Natural killer cell (primary cell): ENCODE measurements at places on chromosomes 5 and 9. TPM values are rescaled to one million over a fixed set of nuclear protein-coding genes. Genes with fewer than 3 reads are reported as not detected.

DNA sequence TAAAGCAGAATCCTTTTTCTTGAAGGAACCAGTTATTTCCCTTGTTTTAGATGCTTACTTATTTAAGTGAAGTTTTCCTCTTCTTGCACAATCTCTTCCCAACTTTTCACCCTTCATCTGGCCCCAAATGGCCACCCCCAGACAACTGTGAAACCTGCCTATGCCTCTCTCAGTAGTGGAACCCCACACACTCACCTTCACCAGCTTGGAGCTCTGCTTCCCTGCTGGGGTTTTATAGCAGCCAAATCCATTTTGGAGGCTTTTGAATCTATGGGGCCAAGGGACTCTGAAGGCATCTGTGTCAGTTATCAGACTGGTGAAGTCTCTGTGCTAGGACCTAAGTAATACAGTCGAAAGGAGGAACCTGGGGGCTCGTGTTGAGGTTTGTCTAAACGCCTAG is 22.9 kb upstream of the SPINK1 start:
- DNase-seq, result no peak

GRCh38 chr9:128819716-128820664 is 1.7 kb downstream of the ENDOG start:
- DNase-seq, result no peak

DNA sequence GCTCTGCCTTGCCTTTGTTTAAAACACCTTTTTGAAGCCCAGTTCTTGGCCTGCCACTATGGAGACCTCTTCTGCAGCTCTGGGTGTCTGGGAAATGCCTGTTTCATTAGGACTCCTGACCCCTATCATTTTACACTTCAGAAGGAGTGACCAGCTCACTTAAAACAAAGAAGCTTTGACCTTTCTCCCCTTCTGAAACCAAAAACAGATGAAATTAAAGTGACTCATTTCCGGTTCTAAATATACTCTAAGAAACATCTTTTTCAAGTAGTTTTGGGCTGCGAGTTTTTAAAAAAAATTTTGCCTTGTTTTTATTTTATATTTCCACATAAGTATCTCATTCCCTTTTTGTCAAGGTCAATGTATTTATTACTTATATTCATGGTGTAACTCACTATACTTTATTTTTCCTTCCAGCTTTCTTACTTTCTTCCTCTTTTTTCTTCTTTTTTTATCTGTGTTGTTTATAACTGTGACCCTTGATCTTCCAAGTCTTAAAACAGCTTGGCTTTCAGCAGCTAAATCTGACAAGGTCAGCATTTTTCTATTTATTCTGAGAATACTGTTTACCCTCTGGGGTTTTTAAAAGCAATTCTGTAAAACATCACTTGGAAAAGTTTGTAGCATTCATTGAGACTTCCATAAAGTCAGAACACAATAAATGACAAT is 672.9 kb downstream of the NR2F1-AS1 start:
- DNase-seq, result no peak

GRCh38 chr9:130654879-130655278 is 9.5 kb upstream of the PRDM12 start:
- DNase-seq, result no peak

The CDKN2B gene
- not detected for total RNA-seq

The IER5L gene
- total RNA-seq, result 2.8 TPM

The TMEM171 gene
- total RNA-seq, result 0.88 TPM
